Sigmoid colon (tissue), 7 donors: ENCODE measurements at places on chromosomes 3 and 15.

DNA sequence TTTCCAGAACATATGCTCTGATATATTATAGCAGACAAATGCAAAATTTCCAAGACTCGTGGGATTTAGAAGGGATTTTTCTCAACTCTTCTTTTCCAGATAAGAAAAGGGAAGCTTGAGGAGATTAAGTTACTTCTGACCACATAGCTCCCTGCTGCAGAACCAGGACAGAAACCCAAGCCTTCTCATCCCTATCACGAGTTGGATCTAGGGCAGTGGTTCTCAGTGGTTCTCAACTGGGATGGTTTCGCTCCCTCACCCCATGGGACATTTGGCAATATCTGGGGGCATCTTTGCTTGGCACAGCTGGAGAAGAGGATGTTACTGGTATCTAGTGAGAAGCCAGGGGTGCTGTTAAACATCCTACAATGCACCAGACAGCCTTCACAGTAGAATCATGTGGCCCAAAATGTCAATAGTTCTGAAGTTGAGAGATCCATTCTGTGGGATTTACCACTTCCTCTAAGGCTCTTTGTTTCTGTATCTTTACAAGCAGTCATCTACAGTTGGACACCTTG is 64.2 kb downstream of the LIPC start:
- no peaks in the 10 kb centered on the region for H3K36me3 ChIP-seq
- no peak overlapping the region for H3K27ac ChIP-seq
- H3K4me3 ChIP-seq, result no peak overlapping the region

- DNase-seq, result no peak
- H3K27ac ChIP-seq, result no peak overlapping the region
- H3K36me3 ChIP-seq, result no peaks in the 10 kb centered on the region
- H3K4me3 ChIP-seq, result no peak overlapping the region
- no peaks in the 10 kb centered on the region for H3K4me1 ChIP-seq
Observed at GRCh38 chr3:192940129-192940528, 22.5 kb upstream of the MB21D2 start.

GRCh38 chr15:100248236-100248635 is 93.5 kb downstream of the ADAMTS17 start:
- H3K27ac ChIP-seq, result no peak overlapping the region
- H3K36me3 ChIP-seq, result no peaks in the 10 kb centered on the region
- no peaks in the 10 kb centered on the region for H3K27me3 ChIP-seq
- no peak for DNase-seq

GRCh38 chr15:37245358-37245757 is 145.0 kb upstream of the MEIS2 start:
- no peak for DNase-seq
- H3K4me1 ChIP-seq, result no peaks in the 10 kb centered on the region
- no peaks in the 10 kb centered on the region for H3K27me3 ChIP-seq

DNA sequence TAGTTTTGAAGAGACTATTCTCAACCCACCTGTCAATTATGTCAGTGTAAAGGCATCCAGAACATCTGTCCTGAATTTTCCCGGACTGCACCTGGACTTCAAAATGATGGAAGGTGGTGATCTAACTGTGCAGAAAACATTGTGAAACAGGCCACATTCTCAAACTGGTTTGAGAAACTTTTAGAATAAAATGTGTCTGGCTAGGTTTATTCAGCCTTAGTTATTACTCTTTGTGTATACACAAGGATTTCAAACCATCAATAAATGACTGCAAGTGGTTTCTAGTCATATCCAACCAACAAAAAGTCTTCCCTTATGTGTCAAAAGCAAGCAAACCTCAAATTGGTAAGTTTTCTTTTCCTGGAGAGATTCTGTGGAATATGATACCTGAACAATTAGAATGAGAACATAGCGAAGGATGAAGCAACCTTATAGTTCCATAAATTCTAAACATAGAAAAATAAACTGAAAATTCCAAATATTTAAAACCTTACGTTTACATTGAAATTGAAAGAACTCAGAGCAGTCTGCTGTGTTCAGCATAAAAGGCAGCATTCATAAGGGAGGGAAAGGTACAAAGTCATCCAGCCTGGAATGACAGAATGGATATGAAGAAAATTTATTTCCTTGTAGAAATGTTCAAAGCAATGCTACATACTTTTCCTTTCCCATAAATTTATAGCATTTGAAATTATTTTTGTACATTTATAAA is 306.6 kb upstream of the TGFBR2 start:
- no peak for DNase-seq
- H3K27ac ChIP-seq, result no peak overlapping the region
- no peaks in the 10 kb centered on the region for H3K36me3 ChIP-seq
- no peak overlapping the region for H3K4me3 ChIP-seq

- no peaks in the 10 kb centered on the region for H3K27me3 ChIP-seq
- H3K36me3 ChIP-seq, result no peaks in the 10 kb centered on the region
- H3K4me3 ChIP-seq, result no peak overlapping the region
- no peaks in the 10 kb centered on the region for H3K4me1 ChIP-seq
- no peak overlapping the region for H3K27ac ChIP-seq
Observed at GRCh38 chr15:50840520-50840919, 68.0 kb upstream of the AP4E1 start.

DNA sequence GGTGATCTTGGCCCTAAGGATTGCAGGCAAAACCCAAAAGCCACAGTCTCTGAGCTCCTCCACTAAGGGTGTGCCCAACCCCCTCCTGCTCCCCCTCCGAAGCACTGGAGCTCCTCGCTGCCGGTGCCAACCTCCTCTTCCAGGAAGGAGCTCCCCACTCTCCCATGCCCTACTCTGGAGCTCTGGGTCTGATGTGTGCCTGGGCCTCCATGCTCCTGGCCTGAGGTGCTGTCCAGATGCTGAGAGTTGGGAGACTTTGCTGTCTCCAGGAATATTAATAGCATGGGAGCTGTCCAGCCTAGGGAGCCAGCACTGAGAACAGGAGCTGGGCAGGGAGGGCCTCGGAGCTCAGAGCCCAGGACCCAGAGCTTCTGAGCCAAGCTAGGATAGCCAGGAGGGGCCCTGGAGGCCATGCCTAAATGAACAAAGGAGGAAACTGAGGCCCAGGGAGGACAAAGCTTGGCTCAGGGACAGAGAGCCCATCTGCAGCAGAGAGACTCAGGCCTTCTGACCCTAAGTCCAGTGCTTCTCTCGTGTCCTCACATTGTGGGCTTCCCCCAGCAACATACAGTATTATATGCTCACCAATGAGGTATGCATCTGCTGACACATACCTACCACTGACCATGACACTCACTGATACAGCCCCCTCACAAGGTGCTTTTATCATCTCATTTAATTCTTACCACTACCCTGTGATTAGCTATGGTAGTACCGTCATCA is 36.9 kb upstream of the HERC1 start:
- no peak for DNase-seq
- no peaks in the 10 kb centered on the region for H3K4me1 ChIP-seq
- H3K27me3 ChIP-seq, result no peaks in the 10 kb centered on the region
- H3K27ac ChIP-seq, result no peak overlapping the region

- H3K4me1 ChIP-seq, result no peaks in the 10 kb centered on the region
- no peak overlapping the region for H3K27ac ChIP-seq
- no peaks in the 10 kb centered on the region for H3K27me3 ChIP-seq
- no peaks in the 10 kb centered on the region for H3K36me3 ChIP-seq
- H3K4me3 ChIP-seq, result no peak overlapping the region
Observed at GRCh38 chr3:125437631-125438435, 62.7 kb upstream of the ZNF148 start.

DNA sequence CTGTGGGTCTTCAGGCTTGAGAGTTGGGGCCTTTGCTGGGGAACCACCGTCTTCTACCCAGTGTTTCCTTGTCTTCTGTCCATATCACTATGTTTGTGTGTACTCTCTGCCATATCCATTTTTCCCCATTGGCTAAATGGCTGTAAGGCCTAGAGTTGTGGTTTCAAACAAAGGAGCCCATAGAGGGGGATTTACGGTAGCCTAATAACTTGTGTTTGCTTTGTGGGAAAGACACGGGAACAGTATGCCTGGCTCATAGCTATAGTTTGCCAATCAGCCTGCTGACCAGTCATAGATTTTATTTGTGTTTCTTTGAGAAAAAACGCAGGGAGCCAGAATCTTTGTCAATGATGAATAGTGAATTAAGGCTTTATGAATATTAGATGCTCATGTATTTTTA is 554.8 kb downstream of the NAALADL2 start:
- DNase-seq, result no peak

GRCh38 chr3:119913021-119913420 is 131.1 kb downstream of the NR1I2 start:
- H3K36me3 ChIP-seq, result no peaks in the 10 kb centered on the region
- H3K4me3 ChIP-seq, result no peak overlapping the region
- H3K4me1 ChIP-seq, result no peaks in the 10 kb centered on the region
- no peaks in the 10 kb centered on the region for H3K27me3 ChIP-seq
- no peak overlapping the region for H3K27ac ChIP-seq

- H3K27ac ChIP-seq, result peak overlapping the region; percentile 69
- no peak for DNase-seq
- H3K36me3 ChIP-seq, result no peaks in the 10 kb centered on the region
- peak overlapping the region; percentile 71 for H3K4me3 ChIP-seq
Observed at GRCh38 chr3:56800130-56800831, 1.5 kb downstream of the ARHGEF3 start.

GRCh38 chr3:129352650-129353588 is 74.2 kb downstream of the HMCES start:
- H3K27me3 ChIP-seq, result no peaks in the 10 kb centered on the region
- no peak overlapping the region for H3K4me3 ChIP-seq
- no peaks in the 10 kb centered on the region for H3K36me3 ChIP-seq

GRCh38 chr3:179608931-179609720 is 4.5 kb downstream of the NDUFB5 start:
- H3K4me3 ChIP-seq, result no peak overlapping the region
- H3K4me1 ChIP-seq, result peaks cover 32% of the 10 kb centered on the region
- no peak for DNase-seq
- no peaks in the 10 kb centered on the region for H3K27me3 ChIP-seq

DNA sequence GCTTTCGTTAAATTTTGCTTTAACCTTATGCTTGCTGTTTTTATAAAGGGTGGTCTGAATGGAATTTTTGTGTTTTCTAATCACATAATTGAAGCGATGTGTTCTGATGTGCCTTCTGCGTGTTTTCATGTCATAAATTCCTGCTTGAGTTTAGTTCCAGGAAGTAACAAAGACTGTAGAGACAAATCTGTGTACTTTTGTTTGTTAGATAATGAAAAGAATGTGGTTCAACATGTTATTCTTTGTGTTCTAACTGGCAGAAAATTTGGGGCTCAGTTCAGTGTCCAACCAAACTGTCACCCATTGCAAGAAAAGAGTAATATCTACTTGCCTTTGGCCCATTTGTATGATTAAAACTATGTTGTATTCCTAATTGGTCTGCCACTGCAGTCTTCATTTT is 324.0 kb downstream of the DIPK2A start:
- H3K27ac ChIP-seq, result no peak overlapping the region
- no peak overlapping the region for H3K4me3 ChIP-seq
- no peaks in the 10 kb centered on the region for H3K4me1 ChIP-seq
- H3K36me3 ChIP-seq, result no peaks in the 10 kb centered on the region
- H3K27me3 ChIP-seq, result no peaks in the 10 kb centered on the region

- H3K27me3 ChIP-seq, result no peaks in the 10 kb centered on the region
- no peaks in the 10 kb centered on the region for H3K36me3 ChIP-seq
- H3K27ac ChIP-seq, result no peak overlapping the region
- no peaks in the 10 kb centered on the region for H3K4me1 ChIP-seq
- H3K4me3 ChIP-seq, result no peak overlapping the region
- no peak for DNase-seq
Observed at GRCh38 chr3:195451373-195452015, 8.7 kb upstream of the ACAP2 start.

GRCh38 chr3:170660139-170660538 is 74.3 kb upstream of the SLC7A14 start:
- no peak overlapping the region for H3K27ac ChIP-seq
- H3K4me1 ChIP-seq, result no peaks in the 10 kb centered on the region
- no peak overlapping the region for H3K4me3 ChIP-seq
- no peaks in the 10 kb centered on the region for H3K36me3 ChIP-seq
- DNase-seq, result no peak

DNA sequence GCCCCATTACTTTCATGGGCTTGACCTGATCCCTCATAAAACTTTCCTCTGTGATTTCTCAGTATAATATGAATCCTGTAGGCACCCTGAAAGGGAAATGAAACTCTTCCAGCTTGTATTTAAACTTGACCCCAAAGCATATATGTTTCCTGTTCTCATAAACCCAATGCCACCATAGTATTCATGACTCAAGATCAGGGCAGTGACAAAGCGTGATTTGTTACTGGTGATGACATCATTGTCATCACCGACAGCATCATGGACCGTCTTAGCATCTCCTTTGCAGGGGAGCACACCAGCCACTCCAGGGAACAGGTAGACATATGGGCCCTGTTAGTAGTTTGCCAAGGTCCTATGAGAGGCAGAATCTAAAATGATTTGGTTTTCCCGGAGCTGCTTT is 741.2 kb downstream of the NR2F2 start:
- H3K27ac ChIP-seq, result no peak overlapping the region
- no peaks in the 10 kb centered on the region for H3K27me3 ChIP-seq
- H3K4me3 ChIP-seq, result no peak overlapping the region
- H3K4me1 ChIP-seq, result no peaks in the 10 kb centered on the region
- H3K36me3 ChIP-seq, result no peaks in the 10 kb centered on the region
- no peak for DNase-seq

DNA sequence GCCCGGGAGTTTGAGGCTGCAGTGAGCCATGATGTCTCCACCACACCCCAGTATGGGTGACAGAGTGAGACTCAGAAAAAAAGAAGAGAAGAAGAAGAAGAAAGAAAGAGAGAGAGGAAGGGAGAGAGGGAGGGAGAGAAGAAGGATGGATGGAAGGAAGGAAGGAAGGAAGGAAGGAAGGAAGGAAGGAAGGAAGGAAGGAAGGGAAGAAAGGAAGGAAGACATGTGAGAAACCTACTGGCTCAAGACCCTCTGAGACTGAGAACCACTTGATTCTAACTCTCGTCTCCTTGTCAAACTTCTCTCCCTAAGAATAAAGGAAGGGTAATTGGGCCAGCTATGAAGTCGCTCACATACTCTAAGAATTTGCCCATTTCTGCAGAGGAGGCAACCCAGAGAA is 148.1 kb upstream of the UBE2E1 start:
- no peak overlapping the region for H3K4me3 ChIP-seq
- no peak for DNase-seq
- no peaks in the 10 kb centered on the region for H3K27me3 ChIP-seq

DNA sequence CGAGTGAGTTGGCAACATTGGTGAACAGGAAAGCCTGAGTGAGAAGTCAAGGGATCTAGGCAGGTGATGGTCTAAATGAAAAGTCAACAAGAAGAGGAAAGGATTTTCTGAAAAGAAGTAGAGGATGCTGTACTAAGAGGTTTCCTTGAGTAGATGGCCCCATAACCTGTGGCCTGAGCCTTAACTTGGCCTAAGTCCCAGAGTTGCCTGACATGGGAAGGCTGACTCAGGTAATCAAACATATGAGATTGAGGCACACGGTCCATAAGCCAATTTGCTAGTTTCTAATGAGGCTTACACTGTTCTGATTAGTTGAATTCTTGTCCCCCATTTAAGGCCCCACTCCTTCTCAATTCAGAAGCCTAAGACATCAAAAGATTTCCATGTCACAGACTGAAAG is 262.5 kb upstream of the LMCD1 start:
- peak overlapping the region; percentile 73 for H3K27ac ChIP-seq
- DNase-seq, result no peak
- H3K27me3 ChIP-seq, result no peaks in the 10 kb centered on the region
- H3K36me3 ChIP-seq, result no peaks in the 10 kb centered on the region
- no peak overlapping the region for H3K4me3 ChIP-seq
- peaks cover 14% of the 10 kb centered on the region for H3K4me1 ChIP-seq

GRCh38 chr3:12904951-12905315 is 63.6 kb upstream of the RPL32 start:
- no peaks in the 10 kb centered on the region for H3K4me1 ChIP-seq
- no peak overlapping the region for H3K4me3 ChIP-seq
- no peaks in the 10 kb centered on the region for H3K27me3 ChIP-seq
- no peak for DNase-seq
- no peak overlapping the region for H3K27ac ChIP-seq
- H3K36me3 ChIP-seq, result peaks cover 33% of the 10 kb centered on the region

GRCh38 chr15:39665629-39666250 is 84.9 kb downstream of the THBS1 start:
- H3K4me1 ChIP-seq, result peaks cover 61% of the 10 kb centered on the region
- DNase-seq, result no peak
- H3K27ac ChIP-seq, result peak overlapping the region; percentile 29
